Tongue (tissue), 3 donors: ENCODE measurements at places on chromosomes 1 and 21. TPM values are rescaled to one million over a fixed set of nuclear protein-coding genes. Genes with fewer than 3 reads are reported as not detected.

DNA sequence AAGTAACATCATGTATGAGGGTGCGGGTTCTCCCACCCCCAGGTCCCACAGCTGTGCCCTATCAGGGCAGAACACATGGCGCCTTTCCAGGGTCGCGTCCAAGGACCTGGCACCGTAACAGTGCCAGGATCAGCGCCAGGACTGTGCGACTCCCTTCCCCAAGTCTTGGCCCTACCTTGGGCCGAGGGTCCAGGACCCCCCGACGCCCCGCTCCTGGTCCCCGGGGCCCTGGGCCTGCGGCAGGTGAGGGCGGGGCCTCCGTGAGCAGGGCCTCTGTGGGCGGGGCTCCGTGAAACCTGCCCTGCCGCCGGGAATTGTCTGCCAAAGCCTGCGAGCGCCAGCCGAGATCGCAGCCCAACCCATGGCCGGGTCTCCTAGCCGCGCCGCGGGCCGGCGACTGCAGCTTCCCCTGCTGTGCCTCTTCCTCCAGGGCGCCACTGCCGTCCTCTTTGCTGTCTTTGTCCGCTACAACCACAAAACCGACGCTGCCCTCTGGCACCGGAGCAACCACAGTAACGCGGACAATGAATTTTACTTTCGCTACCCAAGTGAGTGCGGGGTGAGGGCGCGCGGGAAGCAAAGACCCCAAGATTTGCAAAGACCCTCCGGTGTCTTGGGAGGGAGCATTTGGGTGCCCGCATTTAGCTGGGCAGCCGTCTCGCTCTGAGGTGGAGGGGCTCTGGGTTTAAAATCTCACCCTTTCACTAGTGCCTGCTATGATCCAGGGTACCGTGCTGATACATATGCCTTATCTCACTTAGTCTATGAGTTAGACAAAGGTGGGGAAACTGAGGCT lies at the start of gene RHBG:
RHBG (plus strand) TSS at position 323 of the 796 bp plus-strand sequence; CDS start at position 362, 39 bp downstream.
- peak; percentile 34 for DNase-seq

- no peak for DNase-seq
Measured at GRCh38 chr1:78102082-78102481, 56.3 kb downstream of the GIPC2 start.

DNA sequence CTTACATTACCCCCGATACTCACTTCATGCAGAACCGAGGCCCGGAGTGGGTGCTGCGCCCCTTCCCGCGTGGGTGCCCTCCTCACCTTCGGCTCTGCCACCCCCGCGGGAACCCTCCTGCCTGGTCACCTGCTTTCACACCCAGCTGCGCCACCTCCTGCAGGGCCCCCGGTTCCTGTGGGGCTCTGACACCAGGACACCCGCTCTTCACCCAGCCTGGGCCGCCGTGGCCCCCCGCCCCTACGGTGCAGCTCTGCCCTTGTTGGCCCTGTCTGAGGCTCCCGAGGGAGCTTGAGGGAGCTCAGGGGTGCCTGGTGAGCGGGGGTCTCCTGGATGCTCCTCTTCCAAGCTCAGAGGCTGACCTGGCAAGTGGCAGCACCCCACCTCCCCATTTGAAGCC lies 19.0 kb downstream of the RRP1 start:
- no peak for DNase-seq

- DNase-seq: no peak
Measured at GRCh38 chr1:214548988-214549387, 2.4 kb downstream of the PTPN14 start.

- DNase-seq: no peak
Measured at GRCh38 chr1:47983691-47984090, 13.5 kb downstream of the TRABD2B start.

IGSF9 gene
- total RNA-seq: 8.7 TPM

AVPR1B gene
- total RNA-seq: not detected
